ENCODE measurements at places on chromosomes 6 and 20.
A peak's percentile ranks its signal among the peaks of the same experiment; 100 is the strongest.

DNA sequence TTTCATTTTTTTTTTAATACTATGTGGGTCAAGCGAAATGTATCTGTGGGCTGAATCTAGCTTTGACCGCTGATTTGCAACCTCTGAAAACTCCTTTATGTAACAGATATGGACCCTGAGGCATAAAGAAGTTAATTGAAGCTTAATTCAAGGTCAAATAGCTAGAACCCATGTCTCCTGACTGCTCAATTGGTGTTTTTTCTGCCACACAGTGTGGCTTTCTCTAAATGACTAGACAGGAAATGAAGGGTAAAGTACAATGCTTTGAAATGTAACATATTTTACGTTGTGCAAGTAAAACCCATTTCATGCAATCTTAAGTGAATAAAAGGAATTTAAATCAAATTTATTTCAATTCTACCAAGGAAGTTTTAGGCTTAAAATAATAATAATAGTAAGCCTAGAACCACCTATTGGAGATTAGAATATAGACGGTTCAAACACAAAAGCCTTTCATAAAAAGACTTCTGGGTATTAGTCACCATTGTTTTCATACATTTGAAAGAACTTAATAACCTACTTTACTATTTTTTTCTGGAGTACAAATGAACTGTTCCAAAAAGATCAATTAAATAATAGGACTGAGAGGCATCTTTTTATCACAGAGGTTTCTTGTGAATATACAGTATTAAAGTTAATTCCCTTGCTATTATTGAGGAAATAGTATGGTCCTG, 279.8 kb downstream of the EPHA7 start:
- DNase-seq = no peak

- DNase-seq = no peak
Measured at GRCh38 chr6:144296973-144297372, 11.8 kb downstream of the UTRN start.

DNA sequence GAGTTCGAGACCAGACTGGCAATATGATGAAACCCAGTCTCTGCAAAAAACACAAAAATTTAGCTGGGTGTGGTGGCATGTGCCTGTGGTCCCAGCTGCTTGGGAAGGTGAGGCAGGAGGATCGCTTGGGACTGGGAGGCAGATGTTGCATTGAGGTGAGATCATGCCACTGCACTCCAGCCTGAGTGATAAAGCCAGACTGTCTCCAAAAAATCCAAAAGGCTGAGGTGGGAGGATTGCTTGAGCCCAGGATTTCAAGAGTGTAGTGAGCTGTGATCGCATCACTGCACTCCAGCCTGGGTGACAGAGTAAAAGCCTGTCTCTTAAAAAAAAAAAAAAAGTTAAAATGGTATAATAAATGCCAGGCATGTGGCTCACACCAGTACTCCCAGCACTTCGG, 1.3 kb upstream of the PTCRA start:
- no peak for DNase-seq

- no peak for DNase-seq
Measured at GRCh38 chr6:168027521-168027920, 30.1 kb downstream of the KIF25 start.

GRCh38 chr6:128807577-128807976, 75.4 kb upstream of the LAMA2 start:
- DNase-seq = no peak

DNA sequence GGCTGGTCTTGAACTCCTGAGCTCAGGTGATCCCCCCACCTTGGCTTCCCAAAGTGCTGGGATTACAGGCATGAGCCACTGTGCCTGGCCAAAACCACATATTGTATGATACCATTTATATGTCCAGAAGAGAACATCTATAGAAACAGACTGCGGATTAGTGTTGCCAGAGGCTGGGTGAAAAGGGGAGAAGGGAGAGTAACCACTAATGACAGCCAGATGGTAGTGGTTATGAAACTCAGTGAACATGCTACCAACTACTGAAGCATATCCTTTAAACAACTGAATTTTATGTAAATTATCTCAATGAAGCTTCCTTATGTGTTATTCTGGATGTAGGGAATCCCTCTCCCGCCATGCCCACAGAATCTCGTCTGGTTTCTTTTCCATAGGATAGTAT, 15.7 kb downstream of the SLC23A2 start:
- no peak for DNase-seq

GRCh38 chr6:141107591-141108160, 1025.0 kb upstream of the GJE1 start:
- DNase-seq = no peak

DNA sequence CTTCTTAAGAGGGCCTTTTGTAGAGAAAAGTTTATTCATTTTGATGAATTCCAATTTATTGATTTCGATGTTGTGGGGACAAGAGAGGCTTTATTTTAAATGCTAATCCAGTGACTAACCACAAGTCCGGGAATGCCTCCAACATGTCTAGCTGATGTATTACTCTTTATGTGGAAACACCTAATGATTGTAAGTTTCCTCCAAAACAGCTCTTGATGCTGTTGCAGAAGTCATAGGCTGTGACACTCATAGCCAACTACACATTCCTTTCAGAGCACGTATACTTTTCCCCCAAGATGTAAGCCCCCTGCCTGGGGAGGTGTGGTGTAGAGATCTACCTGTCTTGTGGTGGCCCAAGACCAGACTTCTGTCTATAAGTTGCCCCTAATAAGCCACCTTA, 61.3 kb upstream of the RNF24 start:
- no peak for DNase-seq

GRCh38 chr6:108699290-108700041, 138.7 kb downstream of the FOXO3 start:
- peak; percentile 95 for DNase-seq

- DNase-seq = no peak
Measured at GRCh38 chr20:40938020-40938419, 90.6 kb upstream of the TOP1 start.

DNA sequence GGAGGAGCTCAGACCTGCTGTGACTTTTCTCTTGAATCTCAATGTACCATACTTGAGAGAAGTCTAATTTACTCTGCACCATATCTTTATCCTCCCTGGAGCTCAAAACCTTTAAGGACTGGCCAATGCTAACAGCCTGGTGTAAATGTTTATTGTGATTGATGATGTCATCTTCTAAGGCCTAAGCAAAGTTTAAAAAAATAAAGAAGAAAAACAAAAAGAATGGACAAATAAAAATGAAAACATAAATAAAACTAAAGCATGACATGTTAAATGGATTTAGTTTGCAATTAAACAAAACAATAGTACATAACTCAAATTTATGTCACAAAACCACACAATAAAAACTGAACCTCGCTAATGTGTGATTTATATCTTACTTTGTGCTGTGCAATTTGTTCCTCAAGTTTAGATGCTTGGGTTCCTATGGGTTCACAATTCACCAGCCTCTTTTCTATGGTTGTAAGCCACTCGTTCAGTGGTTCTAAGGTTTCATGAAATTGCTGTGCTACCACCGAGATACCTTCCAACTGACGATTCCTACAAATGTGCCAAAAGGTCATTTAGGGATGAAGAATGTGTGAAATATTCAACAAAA, 113.0 kb downstream of the DST start:
- no peak for DNase-seq

- DNase-seq = peak; percentile 75
Measured at GRCh38 chr20:44215125-44215524, 4.6 kb upstream of the OSER1 start.

- no peak for DNase-seq
Measured at GRCh38 chr20:23407781-23408464, 13.4 kb downstream of the NAPB start.
